ENCODE measurements at places on chromosomes 11 and 22. TPM values are rescaled to one million over a fixed set of nuclear protein-coding genes. Genes with fewer than 3 reads are reported as not detected.

P2RX3 gene
- not detected for total RNA-seq

FBLN1 gene
- not detected for total RNA-seq

SMTN gene
- 28.9 TPM for total RNA-seq

DNA sequence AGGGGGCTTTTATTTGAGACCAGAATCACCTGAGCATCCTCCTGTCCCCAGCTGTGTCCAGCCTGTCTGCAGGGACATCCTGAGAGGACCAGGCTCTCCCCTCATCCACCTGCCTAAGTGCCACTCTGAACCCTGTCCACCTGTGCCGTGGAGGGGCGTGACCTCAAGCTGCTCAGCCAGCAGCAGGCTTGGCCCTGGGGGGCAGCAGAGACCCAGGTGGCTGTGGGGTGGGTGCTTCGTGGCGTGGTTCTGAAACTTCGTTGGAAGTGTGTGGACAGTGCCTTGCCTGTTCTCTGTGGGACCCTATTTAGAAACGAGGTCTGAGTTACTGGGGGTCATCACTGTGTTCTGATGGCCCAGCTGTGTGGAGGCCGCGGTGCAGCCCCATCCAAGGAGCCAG lies 72.7 kb downstream of the LRP5 start:
- H3K36me3 ChIP-seq, result no peaks in the 10 kb centered on the region
- peaks cover under 1% of the 10 kb centered on the region for H3K27me3 ChIP-seq
- peaks cover 10% of the 10 kb centered on the region for H3K4me1 ChIP-seq
- H3K27ac ChIP-seq, result no peak overlapping the region
- no peak overlapping the region for H3K4me3 ChIP-seq

GRCh38 chr11:22491555-22492225 lies 133.9 kb downstream of the FANCF start:
- no peak overlapping the region for H3K4me3 ChIP-seq
- no peaks in the 10 kb centered on the region for H3K36me3 ChIP-seq

- no peak for DNase-seq
Observed at GRCh38 chr22:27283714-27284113, 517.8 kb downstream of the MN1 start.

GRCh38 chr22:28105988-28106387 lies 186.9 kb upstream of the PITPNB start:
- no peaks in the 10 kb centered on the region for H3K27me3 ChIP-seq
- H3K4me3 ChIP-seq, result no peak overlapping the region
- no peaks in the 10 kb centered on the region for H3K36me3 ChIP-seq
- DNase-seq, result no peak

- peak overlapping the region; percentile 89 for H3K27ac ChIP-seq
- DNase-seq, result no peak
- H3K4me1 ChIP-seq, result peaks cover 17% of the 10 kb centered on the region
- H3K36me3 ChIP-seq, result peaks cover 16% of the 10 kb centered on the region
Observed at GRCh38 chr22:17639247-17639741, 737 bp downstream of the BCL2L13 start.
